ENCODE measurements at places on chromosomes 2 and 18. TPM values are rescaled to one million over a fixed set of nuclear protein-coding genes. Genes with fewer than 3 reads are reported as not detected.
A peak's percentile ranks its signal among the peaks of the same experiment; 100 is the strongest.

MEP1B gene
- not detected for total RNA-seq

CCDC141 gene
- total RNA-seq = not detected

CNTNAP5 gene
- not detected for total RNA-seq

LRRC30 gene
- total RNA-seq = not detected

DNA sequence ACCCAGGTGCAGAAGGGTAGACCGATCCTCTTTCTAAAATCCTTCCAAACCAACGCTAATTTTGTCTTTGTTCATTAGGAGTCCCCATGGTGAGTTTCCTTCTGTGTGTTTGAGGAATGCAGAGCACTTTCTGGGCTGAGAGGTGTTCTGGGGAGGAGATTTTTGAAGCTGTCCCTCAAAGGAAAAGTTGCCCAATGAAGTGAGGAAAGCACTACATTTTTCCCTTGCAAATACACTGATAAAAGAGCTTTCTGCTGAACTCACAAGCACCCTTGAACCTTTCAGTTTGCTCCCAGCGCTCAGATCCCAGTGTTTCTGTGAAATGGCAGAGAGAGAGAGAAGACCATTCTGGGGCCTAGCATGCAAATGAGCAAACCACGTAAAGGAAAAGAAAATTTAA, 299.6 kb upstream of the FANCL start:
- H3K27ac ChIP-seq = no peak overlapping the region
- no peaks in the 10 kb centered on the region for H3K36me3 ChIP-seq
- H3K27me3 ChIP-seq = peaks cover 2% of the 10 kb centered on the region
- H3K4me3 ChIP-seq = no peak overlapping the region
- DNase-seq = no peak

DNA sequence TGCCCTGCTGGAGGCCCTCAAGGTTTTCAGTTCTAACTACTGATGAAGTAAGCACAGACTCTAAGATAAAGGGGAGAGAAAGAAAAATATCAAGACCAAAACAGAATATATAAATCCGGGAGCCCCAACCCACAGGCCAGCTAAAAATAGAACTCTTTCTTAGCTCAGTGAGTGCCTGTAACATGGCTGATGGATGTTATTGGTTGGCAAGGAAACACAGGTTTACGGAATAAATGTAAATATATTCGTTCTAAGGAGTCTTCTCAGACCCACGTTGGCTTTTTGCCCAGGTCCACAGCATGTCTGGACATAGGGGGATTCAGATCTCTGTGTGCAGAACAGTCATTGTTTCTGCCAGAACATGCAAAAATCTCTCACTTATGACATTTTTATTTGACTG, 139.0 kb upstream of the SERPINE2 start:
- no peaks in the 10 kb centered on the region for H3K27me3 ChIP-seq
- H3K4me1 ChIP-seq = peaks cover 19% of the 10 kb centered on the region
- H3K27ac ChIP-seq = peak overlapping the region; percentile 73
- H3K4me3 ChIP-seq = no peak overlapping the region
- H3K36me3 ChIP-seq = no peaks in the 10 kb centered on the region

- DNase-seq = no peak
- peak overlapping the region; percentile 94 for H3K27ac ChIP-seq
- H3K4me3 ChIP-seq = peak overlapping the region; percentile 86
These were observed 1.4 kb downstream of the NRP2 start for GRCh38 chr2:205683502-205684367.

GRCh38 chr2:236896688-236897087, 189.0 kb upstream of the COPS8 start:
- no peak overlapping the region for H3K27ac ChIP-seq
- no peaks in the 10 kb centered on the region for H3K27me3 ChIP-seq
- DNase-seq = no peak
- no peak overlapping the region for H3K4me3 ChIP-seq

All from chondrocyte (in vitro differentiated cells).